ENCODE measurements at places on chromosomes 11 and 22. TPM values are rescaled to one million over a fixed set of nuclear protein-coding genes. Genes with fewer than 3 reads are reported as not detected.
A peak's percentile ranks its signal among the peaks of the same experiment; 100 is the strongest.

DNA sequence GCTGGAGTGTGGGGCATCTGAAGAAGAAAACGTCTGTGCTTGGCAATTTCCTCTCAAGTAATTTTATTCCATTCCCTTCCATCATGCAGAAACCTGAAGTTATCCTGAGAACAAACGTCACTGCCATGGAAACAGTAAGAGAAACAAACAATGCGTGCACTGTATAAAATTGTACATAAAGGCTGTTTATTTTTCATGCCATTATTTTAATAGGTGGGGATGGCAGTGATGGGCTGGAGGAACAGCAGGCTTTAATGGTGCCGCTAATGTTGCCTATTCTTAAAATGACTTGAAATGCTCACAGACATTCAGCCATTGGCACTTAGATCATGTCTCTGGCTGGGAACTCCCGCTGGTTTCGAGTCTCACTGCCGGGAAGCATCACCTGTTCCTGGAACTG lies 7.5 kb upstream of the SEZ6L start:
- H3K27me3 ChIP-seq, result peaks cover 3% of the 10 kb centered on the region
- no peaks in the 10 kb centered on the region for H3K36me3 ChIP-seq
- H3K4me3 ChIP-seq, result no peak overlapping the region
- H3K4me1 ChIP-seq, result no peaks in the 10 kb centered on the region
- no peak for DNase-seq

- H3K4me1 ChIP-seq, result peaks cover 12% of the 10 kb centered on the region
- no peak for DNase-seq
- no peaks in the 10 kb centered on the region for H3K36me3 ChIP-seq
- H3K4me3 ChIP-seq, result no peak overlapping the region
- no peak overlapping the region for H3K27ac ChIP-seq
- H3K27me3 ChIP-seq, result no peaks in the 10 kb centered on the region
Observed at GRCh38 chr22:28034145-28034759, 115.2 kb upstream of the PITPNB start.

GRCh38 chr22:29623553-29624169 lies 20.2 kb downstream of the NF2 start:
- H3K4me3 ChIP-seq, result no peak overlapping the region
- H3K36me3 ChIP-seq, result no peaks in the 10 kb centered on the region
- peak overlapping the region; percentile 87 for H3K27ac ChIP-seq
- H3K4me1 ChIP-seq, result peaks cover 87% of the 10 kb centered on the region

DNA sequence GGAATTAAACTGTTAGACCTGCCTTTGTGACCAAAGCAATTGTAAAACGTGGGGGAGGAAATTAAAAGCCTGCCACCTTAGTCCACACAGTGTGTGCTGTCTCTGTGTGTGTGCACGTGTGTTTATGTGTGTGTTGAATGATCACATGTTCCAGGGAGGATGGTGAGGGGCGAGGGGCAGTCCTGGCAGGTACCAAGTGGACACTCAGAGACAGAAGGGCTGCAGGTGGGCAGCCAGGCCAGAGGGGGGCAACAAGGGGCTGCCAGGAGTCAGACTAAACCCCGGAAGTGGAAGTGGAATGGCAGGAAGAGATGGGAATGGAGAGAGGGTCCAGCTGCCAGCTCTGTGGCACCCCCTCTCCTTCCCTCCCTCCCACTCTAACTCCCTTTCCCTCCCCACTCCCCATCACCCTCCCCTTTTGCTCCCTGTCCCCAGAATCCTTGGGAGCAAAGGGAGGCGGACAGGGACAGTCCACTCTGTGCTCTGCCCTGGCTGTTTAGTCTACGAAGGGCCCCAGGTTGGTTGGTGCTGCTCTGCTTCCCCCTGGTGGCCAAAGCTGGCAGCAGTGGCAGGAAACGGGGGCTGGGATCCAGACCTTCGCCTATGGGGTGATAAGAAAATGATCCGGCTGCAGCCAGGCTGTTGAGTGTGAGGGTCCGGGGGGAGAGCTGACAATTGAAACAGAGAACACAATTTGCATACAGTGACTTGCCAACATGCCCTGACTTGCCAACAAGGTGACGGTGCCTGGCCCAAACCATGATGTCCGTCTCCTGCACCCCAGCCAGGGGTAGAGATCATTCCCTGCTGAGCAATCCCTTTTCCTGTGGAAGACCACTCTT lies 24.4 kb downstream of the P2RY2 start:
- no peak overlapping the region for H3K4me3 ChIP-seq
- no peaks in the 10 kb centered on the region for H3K36me3 ChIP-seq
- DNase-seq, result peak; percentile 85
- peaks cover 15% of the 10 kb centered on the region for H3K4me1 ChIP-seq

DNA sequence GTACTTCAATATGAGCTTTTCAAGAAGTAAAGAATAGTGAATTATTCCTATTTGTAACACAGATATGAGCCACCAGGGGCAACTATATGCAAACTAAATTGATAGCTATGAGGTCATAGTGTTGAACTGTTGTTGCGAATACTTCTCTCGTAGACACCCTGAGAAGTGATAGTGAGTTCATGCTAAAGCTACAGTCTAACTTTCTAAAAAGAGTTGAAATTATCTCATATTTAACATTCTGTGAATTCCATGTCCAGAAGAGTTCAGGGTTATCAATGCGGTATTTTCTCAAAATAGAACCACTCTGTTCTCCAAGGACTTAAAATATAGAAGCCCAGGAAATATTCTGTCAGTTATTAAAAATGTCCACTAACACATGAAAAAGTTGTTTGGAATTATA lies 185.4 kb downstream of the AASDHPPT start:
- H3K4me3 ChIP-seq, result no peak overlapping the region
- no peaks in the 10 kb centered on the region for H3K36me3 ChIP-seq
- no peak for DNase-seq

The PTPN5 gene
- not detected for polyA plus RNA-seq

The SLC22A8 gene
- polyA plus RNA-seq, result not detected

The GGTLC3 gene
- polyA plus RNA-seq, result not detected

The TRPT1 gene
- 54.7 TPM for polyA plus RNA-seq
